HT1080 (cell line): ENCODE measurements at places on chromosomes 11 and 22. TPM values are rescaled to one million over a fixed set of nuclear protein-coding genes. Genes with fewer than 3 reads are reported as not detected.

GRCh38 chr11:76783294-76783895 is at the start of gene TSKU:
TSS of gene TSKU (plus strand) at chr11:76783356. CDS start at chr11:76795617, 12,261 bp downstream.
- DNase-seq = peak; percentile 24

OVOL1 gene
- total RNA-seq = not detected in 2 replicates

F2 gene
- total RNA-seq = not detected in 2 replicates

ME3 gene
- 0.24 TPM in 1 of 2 replicates, not detected in the other for total RNA-seq

FAT3 gene
- total RNA-seq = 0.20 and 0.27 TPM in 2 replicates

CABP7 gene
- 0.07 and 0.21 TPM in 2 replicates for total RNA-seq

GRCh38 chr11:82724026-82724425 is 9.6 kb downstream of the FAM181B start:
- no peak for DNase-seq

MYOD1 gene
- total RNA-seq = not detected in 2 replicates

GRCh38 chr22:50242406-50242949 is 2.3 kb downstream of the TUBGCP6 start:
- no peak for DNase-seq

- peak; percentile 51 for DNase-seq
Measured at GRCh38 chr11:35623621-35624168, 5.4 kb downstream of the FJX1 start.

DNA sequence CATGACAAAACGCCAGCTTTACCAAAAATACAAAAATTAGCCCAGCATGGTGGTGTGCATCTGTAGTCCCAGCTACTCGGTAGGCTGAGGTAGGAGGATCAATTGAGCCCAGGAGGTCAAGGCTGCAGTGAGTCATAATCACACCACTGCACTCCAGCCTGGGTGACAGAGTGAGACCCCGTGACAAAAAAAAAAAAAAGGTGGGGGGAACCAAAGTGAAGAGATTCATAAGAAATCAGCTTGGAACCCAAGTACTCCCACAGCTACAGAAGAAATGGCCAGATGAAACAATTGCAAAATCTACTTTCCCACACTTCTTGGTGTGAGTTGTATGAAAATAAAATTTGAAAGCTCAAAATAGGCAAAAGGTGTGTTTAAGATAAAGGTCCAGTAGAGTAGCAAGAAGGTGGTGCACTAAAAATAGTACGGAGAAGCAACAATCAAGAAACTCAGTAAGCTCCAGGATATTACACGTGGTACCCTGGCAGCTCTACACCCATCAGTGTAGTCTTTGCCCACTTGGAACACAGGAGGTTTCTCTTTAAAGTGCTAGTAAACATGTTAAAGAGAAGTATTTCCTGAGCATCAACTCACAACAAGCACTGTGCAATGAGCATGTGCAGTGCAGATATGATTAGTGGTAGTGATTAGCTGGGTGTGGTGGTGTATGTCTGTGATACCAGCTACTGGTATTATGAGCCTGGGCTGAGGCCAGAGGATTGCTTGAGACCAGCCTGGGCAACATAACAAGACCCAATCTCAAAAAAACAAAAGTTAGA is 5.3 kb downstream of the HARBI1 start:
- peak; percentile 13 for DNase-seq

- DNase-seq = peak; percentile 54
Measured at GRCh38 chr22:34917239-34917638, 148.7 kb upstream of the ISX start.

OR6A2 gene
- total RNA-seq = not detected in 2 replicates

GRCh38 chr11:102591160-102591718 is 33.9 kb downstream of the MMP20 start:
- DNase-seq = no peak
